ENCODE measurements at places on chromosomes 2 and 18.

GRCh38 chr2:39608686-39609441, 56.9 kb upstream of the TMEM178A start:
- no peak for DNase-seq

DNA sequence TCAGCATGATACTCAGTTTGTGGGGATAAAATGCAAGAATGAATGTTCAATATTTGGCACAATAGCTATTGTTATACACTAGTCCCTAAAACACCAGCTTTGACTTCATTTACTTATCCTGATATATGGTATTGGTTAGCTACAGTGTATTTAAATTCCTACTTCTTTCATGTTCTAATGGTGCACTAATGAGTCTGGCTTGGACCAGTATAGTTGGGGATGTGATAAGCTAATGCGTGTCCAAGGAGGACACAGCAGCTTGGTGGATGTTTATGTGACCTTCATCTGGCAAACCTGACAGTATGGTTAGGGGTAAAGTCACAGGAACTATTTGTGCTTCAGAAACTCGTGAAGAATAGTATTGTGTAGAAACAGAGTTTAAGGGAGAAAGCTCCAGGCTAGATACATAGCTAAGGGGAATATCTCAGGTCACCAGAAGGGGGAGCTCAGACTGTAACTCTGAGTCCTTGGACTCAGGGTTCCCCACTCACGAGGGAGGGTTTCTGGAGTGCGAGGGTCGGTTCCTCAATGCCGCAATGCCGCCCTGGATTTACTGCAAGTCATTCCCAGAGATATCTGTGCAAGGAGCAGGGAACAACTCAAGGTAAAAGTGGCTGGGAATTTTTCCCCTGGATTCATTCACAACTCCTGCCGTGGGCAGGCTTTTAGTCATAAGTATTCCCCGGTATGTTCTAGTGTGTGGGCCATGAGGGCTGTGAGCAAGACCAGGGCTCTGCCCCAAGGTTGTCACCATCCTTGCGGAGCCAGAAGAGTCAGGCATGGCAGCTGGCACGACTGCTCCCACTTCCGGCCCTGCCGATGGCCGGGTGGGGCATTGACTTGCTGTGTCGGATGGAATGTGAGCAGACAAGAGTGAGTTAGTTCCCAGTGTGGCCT, 14.5 kb downstream of the IL1R2 start:
- DNase-seq, result no peak

DNA sequence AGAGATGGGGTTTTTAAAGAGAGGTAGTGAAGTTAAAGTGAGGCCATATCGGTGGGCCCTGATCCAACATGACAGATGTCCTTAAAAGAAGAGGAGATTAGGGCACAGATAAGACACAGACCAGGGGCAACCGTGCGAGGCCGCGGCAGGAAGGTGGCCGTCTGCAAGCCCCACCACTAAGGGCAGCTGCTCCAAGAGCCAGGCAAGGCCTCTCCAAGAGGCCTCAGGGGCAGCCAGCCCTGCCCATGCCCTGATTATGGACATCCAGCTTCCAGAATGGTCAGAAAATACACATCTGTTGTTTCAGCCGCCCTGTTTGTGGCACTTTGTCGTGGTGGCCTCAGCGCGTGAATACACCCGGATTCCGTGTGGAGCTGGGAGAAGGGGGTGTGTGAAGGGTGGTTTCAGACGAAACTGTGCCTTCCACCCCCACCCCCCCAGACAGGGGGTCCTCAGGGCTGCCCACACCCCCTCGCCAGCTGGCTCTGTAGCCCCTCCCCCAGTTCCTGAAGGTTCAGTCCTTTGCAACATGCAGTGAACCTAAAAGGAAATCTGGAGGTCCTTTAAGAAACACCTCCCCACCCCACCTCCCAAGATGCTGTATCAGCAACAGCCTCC, 74.1 kb upstream of the SMAD7 start:
- DNase-seq, result no peak

DNA sequence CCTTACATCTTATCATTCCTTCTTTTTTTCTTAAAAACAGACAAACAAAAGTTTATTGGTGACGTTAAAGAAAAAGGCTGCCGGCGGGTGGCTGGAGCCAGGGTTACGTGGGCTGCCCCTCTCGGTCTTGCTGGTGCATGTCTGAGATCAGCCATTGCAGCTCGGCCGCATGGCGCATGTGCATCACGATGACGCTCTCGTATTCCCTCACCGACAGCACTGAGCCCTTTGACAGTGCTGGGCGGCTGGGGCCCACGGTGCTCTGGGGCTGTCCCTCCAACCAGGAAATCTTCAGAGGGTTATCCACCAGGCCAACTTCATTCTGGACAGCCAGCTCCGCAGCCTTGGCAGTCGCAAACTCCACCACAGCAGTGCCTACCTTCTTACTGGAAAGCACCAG, 1081.8 kb upstream of the TMEFF2 start:
- no peak for DNase-seq
